ENCODE measurements at places on chromosomes 1 and 21.

DNA sequence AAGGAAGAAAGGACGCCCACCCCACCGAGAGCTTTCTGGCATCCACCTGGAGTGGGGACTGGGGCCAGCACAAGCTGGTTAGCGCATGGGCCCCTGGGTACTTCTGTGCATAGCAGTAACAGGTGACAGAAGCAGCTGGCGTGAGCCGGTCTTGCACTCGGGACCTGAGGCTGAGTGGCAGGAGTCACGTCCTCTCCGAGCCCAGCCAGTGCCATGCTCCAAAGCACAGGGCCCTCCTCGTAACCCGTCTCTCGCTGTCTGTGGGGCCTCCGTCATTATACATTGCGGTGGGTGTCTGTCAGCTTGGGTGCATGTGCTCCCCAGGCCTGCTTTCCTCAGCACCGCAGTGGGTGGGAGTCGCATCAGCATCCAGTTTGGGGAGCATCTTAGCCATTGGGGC, 87.6 kb upstream of the VAMP3 start:
- no peak for DNase-seq

DNA sequence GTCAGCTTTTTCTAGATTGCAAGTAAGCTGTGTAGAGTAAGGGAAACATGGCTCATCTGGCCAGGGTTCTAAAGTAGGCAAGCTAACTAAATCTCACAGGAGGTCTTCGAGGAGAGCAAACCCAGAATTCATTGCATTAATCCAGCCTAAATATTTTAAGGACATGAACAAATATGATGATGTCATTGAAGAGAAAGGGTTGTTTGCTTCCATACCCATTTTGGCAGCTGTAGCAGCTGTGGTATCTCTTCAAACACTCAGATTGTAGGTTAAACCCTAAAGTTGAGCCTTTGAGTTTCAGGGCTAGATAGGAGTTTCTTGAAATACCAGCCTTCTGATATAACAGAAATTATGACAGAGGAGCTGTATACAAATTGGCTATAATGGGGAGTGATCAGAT, 200.5 kb upstream of the C1orf105 start:
- no peak for DNase-seq

DNA sequence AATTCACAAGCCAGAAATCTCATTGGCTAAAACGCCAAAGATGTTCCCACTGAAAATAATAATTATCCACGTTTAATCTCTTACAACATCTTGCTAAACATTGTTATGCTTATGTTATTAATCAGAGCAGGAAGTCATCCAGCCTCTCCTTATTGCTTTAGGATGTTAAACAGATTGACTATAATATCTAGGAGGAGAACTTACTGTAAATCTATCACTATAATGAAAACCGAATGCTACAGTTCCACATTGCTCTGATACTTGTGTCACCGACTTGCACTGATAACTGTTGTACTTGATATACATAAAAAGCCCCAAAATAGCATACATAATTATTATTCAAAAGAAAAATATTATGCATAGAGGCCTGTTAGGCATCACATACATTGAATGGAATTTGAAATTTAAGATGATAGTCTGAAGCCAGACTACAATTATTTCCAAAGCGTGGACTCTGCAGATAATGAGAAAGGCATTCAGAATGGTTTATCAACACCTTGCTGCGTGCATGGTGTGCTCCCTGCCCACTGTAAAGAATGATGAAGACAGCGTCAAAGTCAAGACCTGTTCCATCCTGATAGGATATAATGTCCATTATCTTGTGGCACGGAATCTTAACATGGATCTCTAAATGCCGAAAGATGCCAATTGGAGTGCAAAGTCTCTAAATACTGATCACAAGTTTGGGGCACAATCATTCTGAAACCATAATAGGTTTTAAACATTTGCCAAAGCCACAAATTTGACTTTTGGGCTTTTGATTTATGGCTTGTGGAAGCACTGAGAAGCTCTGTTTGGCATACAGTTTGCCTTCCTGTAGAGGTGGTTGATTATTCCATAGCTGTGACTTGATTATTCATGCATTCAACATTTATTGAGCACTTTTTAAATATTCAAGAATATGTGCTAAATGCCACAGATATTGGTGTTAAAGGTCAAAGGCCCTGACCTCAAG, 71.3 kb downstream of the CRB1 start:
- DNase-seq, result no peak

GRCh38 chr1:107919953-107920352, 45.0 kb downstream of the VAV3 start:
- DNase-seq, result no peak

DNA sequence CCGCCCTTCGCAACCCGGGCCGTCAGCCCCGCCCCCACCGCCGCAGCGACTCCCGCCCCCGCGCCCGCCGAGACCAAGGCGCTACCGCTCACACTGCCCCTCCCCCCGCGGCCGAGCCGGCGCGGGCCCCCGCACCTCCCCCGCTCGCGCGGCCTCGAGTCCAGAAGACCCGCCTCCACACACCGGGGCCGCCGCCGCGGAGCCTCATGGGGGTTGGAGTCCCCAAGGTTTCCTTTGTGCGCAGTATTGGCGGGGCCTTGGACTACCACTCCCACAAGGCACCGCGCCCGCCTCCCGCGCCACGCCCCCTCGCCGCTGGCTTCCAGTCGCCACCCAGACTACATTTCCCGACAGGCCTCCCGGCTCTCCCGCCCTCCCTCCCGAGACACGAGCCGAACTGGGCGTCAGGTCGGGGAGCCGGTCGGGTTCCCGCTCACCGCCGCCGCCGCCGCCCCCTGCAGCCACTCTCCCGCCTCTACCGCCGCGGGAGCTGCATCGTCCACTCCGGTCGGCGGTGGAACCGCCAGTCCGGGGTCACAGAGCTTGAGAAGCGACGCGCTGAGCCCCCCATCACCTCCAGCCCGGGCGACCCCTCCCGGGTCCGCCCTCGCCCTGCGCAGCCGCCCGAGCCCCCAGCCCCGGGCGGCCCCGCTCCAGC, at the start of gene PHF13:
Gene PHF13, plus strand, starts transcription at position 371 of the 658 bp plus-strand sequence. CDS start 336 bp downstream, outside the sequence.
- DNase-seq, result peak; percentile 97

- no peak for DNase-seq
Measured at GRCh38 chr1:162215902-162216301, 146.4 kb downstream of the NOS1AP start.

GRCh38 chr21:25561668-25562641, 45.3 kb downstream of the MRPL39 start:
- DNase-seq, result no peak

DNA sequence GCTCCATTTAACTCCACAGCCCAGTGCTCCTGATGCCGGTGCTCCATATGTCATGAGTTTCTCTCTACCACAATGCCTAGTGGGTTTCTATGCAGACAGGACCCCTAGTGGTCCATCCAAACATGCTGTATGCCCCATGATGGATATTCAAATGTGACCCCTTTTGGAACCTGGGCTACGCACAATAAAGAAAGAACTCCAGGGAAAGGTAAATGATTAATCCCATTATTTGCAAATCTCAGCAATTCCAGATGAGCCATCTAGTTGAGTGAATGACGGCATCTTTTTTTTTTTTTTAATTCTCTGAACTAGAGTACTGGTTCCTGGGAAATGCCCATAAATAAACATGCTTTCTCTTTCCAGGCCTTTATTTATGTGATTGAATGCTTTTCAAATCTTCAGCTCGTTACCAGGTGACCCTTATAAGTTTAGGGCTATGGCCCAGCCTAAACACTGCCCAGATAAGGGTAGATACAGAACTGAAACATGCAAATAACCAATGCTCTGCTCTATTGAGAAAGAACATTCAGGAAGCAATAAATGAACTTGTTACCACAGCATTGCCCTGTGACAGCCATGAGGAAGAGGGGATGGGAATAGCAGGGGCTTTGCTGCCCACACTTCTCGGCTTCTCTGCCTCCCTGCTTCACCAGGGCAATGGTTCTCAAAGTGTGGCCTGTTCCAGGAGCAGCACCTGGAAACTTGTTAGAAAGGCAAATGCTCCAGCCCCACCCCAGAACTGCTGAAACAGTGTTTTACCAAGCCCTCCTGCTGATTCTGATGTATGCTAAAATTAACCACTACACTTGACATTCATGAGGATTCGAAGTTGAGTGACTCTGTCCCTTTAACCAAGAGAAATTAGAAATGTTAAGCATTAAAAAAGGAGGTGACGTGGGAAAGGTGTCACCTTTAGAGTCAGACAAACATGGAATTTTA, 151.7 kb downstream of the SEC16B start:
- DNase-seq, result no peak

GRCh38 chr1:22344851-22345560, 106.6 kb upstream of the ZBTB40 start:
- DNase-seq, result no peak

DNA sequence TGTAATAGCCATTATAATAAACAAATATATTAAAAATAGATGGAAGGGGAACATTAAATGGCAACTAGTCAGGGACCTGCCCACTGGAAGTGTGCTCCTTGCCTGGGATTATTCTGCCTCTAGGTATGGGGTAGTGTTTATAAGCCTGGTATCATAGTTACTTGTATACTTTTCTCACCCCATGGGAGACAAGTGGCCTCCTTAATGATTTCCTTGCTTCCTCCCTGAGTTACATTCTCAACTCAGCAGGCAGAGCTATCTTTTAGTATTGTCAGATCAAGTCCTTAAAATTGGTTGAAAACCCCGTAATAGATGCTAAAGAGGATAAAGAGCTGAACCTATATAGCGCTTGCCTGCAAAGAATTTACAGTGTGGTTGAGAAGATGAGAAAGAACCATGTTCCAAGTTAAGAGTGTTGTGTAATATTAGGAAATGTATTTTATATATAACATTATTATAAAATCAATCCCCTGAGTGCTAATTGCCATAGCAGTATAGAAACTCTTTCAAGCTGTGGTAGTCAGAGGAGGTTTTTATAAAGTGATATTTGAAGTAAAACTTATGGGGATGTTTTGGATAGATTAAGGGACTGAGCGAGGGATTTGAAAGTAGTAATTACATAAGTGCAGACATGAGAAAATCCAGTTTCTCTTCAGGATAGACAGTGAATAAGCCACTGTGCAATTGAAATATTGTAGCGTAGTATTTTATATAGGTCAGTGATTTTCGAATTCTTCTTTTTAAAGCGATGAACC, 106.5 kb downstream of the SPATA46 start:
- no peak for DNase-seq

DNA sequence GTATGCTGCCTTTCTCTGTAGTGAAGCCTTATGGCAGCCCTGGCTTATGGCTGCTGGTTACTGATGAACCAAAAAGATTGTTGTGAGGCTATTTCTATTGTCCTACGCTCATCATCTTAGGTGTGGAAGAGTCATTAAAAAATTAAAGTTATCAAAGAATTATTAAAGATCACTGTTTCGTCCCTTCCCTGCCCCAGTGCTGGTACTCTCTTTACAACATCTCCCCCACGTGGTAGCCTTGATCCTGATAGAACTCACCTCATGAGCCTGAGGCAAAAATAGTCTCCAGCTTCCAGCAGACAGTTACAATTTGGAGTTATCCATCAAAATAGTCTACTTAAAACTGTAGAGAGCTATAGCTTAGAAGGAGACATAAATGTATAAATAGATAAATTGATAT, 201.5 kb downstream of the S1PR1 start:
- no peak for DNase-seq
